Endothelial cell (in vitro differentiated cells): ENCODE measurements at places on chromosomes 6 and 20.

GRCh38 chr20:21234324-21234723 lies 68.8 kb upstream of the XRN2 start:
- no peak for DNase-seq

- no peak for DNase-seq
Measured at GRCh38 chr20:54165803-54166202, 8.0 kb downstream of the CYP24A1 start.

DNA sequence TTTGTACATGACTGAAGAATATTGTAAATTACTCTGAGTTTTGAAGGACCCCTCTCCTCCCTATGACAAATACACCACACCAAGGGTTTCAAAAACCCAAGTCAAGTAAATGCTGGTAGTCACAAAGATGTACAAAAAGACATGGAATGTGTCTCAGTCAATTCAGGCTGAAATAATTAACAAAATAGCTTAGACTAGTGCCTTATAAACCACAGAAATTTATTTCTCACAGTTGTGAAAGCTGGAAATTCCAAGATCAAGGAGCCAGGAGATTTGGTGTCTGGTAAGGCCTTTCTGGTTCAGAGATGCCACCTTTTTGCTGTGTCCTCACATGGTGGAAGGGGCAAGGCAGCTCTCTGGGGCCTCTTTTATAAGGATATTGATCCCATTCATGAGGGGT lies 202.3 kb upstream of the RIN2 start:
- DNase-seq: no peak

DNA sequence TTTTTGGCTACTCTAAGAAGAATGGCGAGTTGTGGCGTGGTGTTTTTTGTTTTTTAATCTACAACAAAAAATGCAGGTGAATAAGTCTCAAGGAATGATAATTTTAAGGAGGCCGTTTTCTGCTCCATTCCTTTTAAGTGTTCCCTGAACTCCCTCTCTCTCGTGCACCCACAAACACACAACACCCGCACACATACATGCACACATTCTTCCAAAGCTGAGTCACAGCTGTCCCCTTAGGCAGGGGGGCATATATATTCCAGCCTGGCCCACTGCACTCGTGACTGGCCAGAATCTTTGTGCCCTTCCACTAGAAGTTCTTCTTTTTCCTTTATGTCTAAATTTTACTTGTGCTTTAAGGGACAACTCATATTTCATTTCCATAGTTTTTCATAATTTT lies 405.7 kb downstream of the LMBRD1 start:
- DNase-seq: no peak

DNA sequence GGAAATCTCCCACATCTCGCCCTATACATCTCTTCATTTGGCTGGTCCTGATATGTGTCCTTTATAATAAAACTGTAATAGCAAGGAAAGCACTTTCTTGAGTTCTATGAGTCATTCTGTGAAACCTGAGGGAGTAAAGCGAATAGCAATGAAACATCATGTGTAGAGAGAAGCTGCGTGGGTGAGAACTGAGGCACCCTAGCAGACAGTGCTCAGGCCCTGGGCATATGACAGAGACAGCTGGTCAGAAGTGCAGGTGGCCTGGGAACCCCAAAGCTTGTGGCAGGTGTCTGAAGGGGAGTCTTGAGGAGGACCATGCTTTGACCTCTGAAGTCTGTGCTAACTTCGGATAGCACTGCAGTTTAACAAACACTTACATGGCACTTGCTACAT lies 1.3 kb upstream of the BLOC1S5 start:
- DNase-seq: no peak

DNA sequence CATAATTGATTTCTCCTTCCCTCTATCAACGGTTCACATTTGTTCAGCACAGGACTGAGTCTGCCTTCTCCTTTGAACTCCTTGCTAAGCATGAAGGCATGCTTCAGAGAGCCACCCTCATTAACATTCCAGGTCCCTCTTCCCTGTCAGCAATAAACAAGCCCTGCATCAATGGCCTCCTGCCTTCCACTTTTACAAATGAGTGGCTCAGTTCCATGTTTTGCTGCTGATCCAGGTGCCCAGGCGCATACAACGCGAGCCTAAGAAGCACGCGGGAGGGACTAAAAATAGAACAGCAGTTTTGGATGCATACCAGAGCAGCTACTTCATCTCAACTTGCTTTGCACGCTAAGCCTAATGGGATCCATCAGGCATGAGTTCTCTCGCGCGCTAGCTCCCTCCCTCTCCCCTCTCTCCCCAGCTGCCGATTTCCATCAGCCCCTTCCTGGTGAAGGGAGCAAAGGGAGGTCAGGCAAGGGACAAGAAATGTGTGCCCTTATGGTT lies 53.4 kb downstream of the TRAF3IP2 start:
- no peak for DNase-seq

DNA sequence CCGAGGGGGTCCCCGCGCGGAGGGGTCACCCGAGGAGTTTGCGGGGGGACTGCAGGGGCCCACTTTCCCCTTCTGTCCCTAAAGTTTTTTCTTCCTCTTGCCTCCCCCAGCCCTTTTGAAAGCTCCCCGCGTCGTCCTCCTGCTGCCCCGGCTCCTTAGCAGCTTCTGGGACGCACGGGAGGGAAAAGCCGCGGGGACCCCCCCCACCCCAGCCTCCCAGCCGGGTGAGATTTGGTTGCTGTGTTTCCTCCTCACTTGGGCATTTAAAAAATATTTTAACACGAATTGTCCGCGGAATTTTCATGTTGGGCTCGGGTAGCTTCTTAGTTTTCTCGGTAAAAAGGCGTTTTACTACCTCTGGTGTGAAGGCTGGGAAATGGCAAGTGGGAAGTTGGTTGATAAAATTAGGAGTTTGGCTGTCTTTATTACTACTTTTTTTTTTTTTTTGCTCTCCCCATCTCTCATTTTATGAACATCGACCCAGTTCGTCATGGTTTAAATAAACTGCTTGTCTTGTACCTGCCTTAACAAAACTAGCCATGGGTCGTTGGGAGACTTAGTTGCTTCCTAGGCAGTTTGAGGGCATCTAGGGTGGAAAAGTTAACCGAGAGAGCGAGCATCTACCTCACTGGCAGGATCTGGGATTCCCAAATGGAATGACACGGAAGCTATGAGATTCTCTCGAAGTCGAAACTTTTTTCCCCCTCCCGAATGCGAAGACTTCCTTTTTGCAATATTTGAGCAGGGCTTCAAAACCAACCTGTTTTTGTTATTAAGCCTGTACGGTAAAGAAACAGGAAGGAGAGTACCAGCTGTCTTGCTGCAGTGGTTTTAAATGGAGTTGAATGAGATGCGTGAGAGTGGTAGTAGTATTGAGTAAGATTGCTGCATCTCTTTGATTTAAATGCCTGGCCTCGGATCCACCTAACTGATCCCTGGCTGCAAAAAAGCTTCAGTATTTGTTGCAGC lies 868 bp downstream of the NCOA3 start:
- DNase-seq: no peak

- peak; percentile 34 for DNase-seq
Measured at GRCh38 chr6:53795702-53796450, 1.1 kb downstream of the LRRC1 start.

DNA sequence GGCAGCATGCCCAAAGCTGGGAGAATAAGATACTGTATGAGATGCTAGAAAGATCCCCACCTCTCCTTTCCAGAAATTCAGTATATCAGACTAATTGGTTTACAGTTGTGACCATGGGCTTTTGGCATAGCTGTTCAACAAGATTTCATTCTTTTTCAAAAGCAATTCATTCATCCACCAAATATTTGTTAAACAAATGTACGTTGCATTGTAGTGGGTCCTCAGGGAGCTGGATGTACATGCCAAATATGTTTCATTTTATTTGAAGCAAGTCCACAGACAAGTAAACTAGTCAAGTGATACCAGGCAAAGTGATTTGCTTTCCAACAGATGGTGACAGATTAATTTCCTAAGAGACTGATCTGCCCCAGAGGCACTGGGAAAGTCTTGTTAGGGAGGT lies 85.8 kb upstream of the ESR1 start:
- DNase-seq: no peak

- no peak for DNase-seq
Measured at GRCh38 chr6:56637640-56638039, 5.0 kb downstream of the DST start.

DNA sequence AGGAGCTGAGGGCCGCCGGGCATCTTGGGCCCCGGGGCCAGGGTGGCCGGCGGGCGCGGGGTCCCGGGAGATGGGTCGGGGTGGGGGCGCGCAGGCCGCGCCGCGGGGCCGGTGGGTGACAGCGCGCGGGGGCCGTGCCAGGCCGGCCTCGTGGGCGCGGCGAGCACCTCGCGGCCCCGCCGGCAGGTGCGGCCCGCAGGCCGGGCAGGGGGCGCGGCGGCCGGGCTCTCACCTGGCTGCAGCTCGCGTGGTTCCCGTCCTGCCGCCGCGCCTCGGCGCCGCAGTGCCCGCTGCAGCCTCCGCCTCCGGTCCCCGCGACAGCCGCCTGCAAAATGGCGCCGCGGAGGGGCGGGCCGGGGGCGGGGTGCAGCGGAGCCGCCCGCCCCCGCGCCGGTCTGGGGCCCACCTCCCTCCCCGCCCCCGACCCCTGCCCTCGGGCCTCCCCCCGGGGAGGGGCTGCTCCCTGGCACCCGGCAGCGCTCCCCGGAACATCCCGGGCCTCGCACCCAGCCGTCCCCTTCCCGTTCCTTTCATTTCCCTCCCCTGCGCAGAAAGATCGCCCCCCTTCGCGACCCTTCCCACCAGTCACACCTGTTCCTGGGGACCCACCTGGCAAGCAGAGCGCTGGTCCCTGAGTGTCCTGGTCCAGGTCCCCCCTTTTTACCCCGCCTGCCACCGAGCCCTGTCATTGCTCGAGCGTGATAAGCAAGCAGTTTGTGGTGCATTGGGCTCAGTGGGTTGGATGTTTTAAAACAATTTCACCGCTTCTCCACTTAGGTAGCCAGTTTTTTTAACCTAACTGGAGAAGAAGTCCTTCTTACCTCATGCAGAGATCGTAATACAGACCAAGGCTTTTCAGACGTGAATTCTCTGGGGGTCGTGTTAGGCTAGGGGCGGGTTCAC lies at the start of gene SLC23A2:
Gene SLC23A2, minus strand, starts transcription at position 337 of the 903 bp plus-strand sequence. CDS start 68,948 bp downstream, outside the sequence.
- peak; percentile 41 for DNase-seq

- DNase-seq: no peak
Measured at GRCh38 chr6:131231891-131232290, 96.6 kb downstream of the AKAP7 start.

GRCh38 chr6:40328386-40328985 lies 258.7 kb downstream of the LRFN2 start:
- DNase-seq: peak; percentile 38

DNA sequence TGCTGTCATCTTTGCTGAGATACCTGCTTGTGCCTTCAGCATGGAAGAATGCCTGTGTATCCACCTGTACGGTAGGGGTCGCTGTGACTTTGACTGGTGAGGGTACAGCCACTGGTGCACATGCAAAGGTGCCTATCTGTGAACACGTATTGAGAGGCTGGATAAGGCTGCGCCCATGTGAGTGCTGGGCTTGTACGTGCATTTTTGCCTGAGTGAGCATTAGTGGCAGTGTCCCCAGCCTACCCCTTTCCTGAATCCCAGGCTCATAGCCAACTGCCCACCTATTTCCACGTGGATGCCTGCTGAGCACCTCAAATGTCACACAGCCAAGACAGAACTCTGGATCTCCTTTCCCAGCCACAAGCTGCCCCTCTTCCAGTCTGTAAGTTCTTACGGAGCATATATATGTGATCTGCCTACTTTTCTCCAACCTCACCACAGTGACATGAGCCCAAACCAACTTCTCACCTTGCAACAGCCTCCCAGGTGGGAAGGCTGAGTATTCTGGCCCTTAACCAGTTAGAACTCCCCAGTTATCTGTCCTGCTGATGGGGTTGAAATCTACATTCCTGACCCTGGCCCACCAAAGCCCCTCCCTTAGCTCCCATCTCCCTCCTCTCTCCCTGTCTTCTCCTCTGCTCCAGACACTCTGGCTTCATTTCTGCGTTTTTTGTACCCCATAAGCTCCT lies 1.1 kb upstream of the SLC2A10 start:
- no peak for DNase-seq

- no peak for DNase-seq
Measured at GRCh38 chr6:98230250-98230649, 604.1 kb upstream of the POU3F2 start.

DNA sequence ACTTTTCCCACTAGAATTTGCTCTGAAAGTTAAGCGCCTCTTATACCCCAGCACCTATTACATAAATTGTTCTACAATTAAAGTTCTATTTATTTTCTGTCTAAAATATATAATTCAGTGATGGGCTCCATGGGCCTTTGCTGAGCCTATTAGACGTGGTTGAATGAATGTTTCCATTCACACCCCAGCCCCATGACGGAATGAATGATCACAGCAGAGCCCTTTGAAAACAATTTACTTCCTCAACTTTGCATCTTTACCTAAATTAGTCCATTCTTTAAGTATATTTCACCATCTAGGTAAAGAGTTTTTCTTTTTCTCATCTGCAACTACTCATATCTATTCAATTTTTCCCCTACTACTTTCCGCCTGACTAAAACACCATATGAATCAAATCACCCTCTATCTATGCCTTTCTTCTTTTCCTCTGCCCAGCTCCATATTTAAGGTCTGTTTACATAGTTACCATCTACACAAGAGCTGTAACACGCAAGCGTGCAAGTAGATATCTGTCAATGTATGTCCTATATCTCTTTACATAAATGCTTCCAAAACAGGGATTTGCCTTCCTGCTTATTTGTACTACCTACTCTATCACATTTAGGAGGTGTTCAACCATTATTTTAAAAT lies 69.7 kb downstream of the ECT2L start:
- no peak for DNase-seq

DNA sequence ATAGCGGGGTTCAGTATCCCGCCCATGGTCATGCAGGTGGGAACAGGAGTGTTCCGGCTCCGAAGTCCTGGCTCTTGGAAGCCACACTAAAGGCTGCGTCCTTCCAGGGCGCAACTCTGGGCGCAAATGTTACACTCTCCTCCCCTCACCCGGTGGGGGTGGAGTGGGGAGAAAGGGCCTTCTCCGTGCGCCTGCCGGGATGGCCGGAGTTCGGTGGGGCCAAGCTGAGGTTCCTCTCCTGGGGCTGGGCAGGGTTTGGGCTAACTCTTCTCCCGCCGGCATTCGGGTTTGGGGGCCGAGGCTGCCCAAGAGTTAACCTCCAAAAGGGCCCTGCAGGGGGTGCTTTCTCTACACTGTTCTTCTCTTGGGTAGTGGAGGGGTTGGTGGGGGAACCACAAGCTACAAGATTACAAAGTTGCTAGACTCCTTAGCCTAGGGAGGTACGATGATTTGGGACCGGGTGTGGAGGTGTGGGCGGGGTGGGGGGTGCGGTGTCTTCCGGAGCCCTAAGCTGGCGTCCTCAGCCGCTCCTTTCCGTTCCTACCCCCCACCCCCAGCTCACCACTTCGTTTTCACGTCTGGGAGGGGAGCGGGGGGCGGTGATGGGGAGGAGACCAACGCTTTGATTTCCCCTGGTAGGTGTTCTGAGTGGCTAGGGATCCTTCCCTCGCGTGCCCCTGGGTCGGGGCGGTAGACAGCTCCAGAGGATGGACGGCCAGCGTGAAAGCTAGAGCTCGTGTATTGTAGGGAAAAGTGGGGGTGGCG lies 12.3 kb downstream of the NRN1 start:
- no peak for DNase-seq

GRCh38 chr6:87875781-87876180 lies 171.9 kb upstream of the SPACA1 start:
- DNase-seq: no peak

DNA sequence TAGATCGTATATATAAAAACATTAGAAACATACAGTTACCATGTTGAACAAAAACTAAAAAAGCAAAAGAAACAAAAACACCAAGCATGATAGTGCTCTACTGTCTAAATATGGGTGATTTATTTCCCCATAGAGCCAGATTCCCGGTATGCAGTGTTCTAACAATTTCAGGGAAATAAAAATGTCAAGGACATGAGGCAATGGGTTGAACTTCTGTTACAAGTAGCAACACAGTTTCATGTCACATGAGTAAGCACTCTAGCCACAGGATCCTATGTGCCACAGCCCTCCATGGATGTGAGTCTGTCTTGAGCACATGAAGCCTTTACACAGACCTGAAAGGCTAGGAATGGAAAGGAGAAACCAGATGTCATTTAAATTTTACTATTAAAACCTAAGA lies 96.0 kb downstream of the MAP3K5 start:
- DNase-seq: no peak
